PC-3 (cell line): ENCODE measurements at places on chromosomes 16 and 17. TPM values are rescaled to one million over a fixed set of nuclear protein-coding genes. Genes with fewer than 3 reads are reported as not detected.

GRCh38 chr17:3968015-3968414 lies 3.8 kb upstream of the ATP2A3 start:
- no peak for DNase-seq
- no peak overlapping the region for H3K27ac ChIP-seq
- no peaks in the 10 kb centered on the region for H3K36me3 ChIP-seq
- H3K4me1 ChIP-seq, result no peaks in the 10 kb centered on the region
- no peak overlapping the region for H3K4me3 ChIP-seq
- H3K27me3 ChIP-seq, result no peaks in the 10 kb centered on the region

GRCh38 chr17:64736804-64737492 lies 74.8 kb upstream of the SMURF2 start:
- no peaks in the 10 kb centered on the region for H3K36me3 ChIP-seq
- no peak overlapping the region for H3K4me3 ChIP-seq
- no peaks in the 10 kb centered on the region for H3K27me3 ChIP-seq
- no peak overlapping the region for H3K27ac ChIP-seq

GRCh38 chr16:3063625-3064386 lies 1.6 kb upstream of the IL32 start:
- H3K27me3 ChIP-seq, result no peaks in the 10 kb centered on the region
- no peaks in the 10 kb centered on the region for H3K36me3 ChIP-seq
- no peak overlapping the region for H3K4me3 ChIP-seq
- DNase-seq, result no peak

CA4 gene
- total RNA-seq, result not detected in 2 replicates

LITAFD gene
- not detected in 2 replicates for total RNA-seq

PRSS8 gene
- 18.0 and 23.4 TPM in 2 replicates for total RNA-seq
